Astrocyte (in vitro differentiated cells and primary cell): ENCODE measurements at places on chromosomes 7 and 10. TPM values are rescaled to one million over a fixed set of nuclear protein-coding genes. Genes with fewer than 3 reads are reported as not detected.

ZNF853 gene
- total RNA-seq = 4.9 and 5.0 TPM in 2 replicates

KLF14 gene
- 0.07 TPM in 1 of 2 replicates, not detected in the other for total RNA-seq

TDRD1 gene
- not detected in 2 replicates for total RNA-seq

UPK3B gene
- total RNA-seq = 0.64 TPM in 1 of 2 replicates, not detected in the other

GHRHR gene
- total RNA-seq = not detected in 2 replicates

CYP2W1 gene
- not detected in 2 replicates for total RNA-seq

AQP1 gene
- total RNA-seq = 6.7 and 10.0 TPM in 2 replicates

ZMIZ1 gene
- 45.5 and 49.7 TPM in 2 replicates for total RNA-seq

PRSS37 gene
- not detected in 2 replicates for total RNA-seq

ACTR3C gene
- total RNA-seq = 0.25 TPM in 1 of 2 replicates, not detected in the other

PRTFDC1 gene
- 9.1 and 10.6 TPM in 2 replicates for total RNA-seq

STOX1 gene
- 0.12 and 0.25 TPM in 2 replicates for total RNA-seq

FAM221A gene
- 2.5 and 3.0 TPM in 2 replicates for total RNA-seq

NUDT13 gene
- 2.2 and 2.4 TPM in 2 replicates for total RNA-seq

SLC35G1 gene
- 3.2 and 3.5 TPM in 2 replicates for total RNA-seq

BET1 gene
- total RNA-seq = 37.4 and 38.0 TPM in 2 replicates

GNGT1 gene
- total RNA-seq = not detected in 2 replicates

FAM20C gene
- total RNA-seq = 10.0 and 10.6 TPM in 2 replicates

MPP7 gene
- total RNA-seq = 6.9 and 7.1 TPM in 2 replicates

SPDYE2B gene
- not detected in 2 replicates for total RNA-seq

MMD2 gene
- total RNA-seq = not detected in 2 replicates

CHCHD2 gene
- not detected in 2 replicates for total RNA-seq

LEP gene
- total RNA-seq = not detected in 2 replicates

XRCC2 gene
- 1.2 and 1.6 TPM in 2 replicates for total RNA-seq

ZNF117 gene
- 6.7 and 10.2 TPM in 2 replicates for total RNA-seq

GPR85 gene
- total RNA-seq = 0.73 and 1.3 TPM in 2 replicates

HECW1 gene
- total RNA-seq = 2.3 and 3.3 TPM in 2 replicates
